ENCODE measurements at places on chromosomes 4 and X.

DNA sequence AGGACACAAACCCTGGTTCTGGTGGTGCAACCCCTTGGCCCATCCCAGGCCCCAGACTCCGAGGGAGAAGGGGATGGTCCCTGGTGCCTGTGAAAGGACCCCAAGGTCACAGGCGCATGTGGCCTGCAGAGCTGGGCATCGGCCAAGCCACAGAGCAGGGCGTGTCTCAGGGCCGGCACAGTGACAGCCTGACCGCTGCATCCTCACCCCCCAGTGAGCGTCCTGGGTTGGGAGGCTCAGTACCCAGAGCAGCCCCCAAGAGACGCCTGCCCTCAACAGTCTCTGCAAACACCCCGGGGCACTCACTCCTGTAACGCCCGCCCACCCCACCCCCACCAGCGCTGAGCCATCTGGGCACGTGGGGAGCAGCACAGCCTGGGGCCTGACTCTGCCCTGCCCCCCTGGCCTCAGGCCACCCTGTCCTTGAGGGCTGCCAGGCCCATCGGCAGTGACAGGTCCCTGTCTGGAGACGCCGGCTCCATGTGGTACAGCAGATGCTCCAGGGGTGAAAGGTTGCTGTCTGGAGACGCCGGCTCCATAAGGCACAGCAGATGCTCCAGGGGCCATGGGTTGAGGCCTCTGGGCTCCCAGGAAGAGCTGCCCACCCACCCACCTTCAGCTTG, 24.5 kb upstream of the CPLX1 start:
- no peak for DNase-seq

DNA sequence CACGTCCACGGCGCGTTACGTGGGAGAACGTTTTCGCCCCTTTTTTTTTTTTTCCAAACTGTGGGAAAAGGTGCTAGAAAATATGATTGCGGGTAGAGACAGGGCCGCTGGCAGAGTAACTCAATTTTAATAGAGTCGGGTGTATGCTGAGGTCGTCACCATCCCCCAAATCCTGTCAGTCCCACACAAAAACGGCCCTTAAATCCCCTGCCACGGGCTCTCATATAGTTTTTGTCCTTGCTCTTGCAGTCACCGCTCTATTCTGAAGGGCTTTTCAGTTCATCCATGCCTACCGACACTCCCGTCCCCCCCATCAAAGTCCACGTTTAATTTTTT, 796 bp upstream of the MED14 start:
- no peak for DNase-seq

DNA sequence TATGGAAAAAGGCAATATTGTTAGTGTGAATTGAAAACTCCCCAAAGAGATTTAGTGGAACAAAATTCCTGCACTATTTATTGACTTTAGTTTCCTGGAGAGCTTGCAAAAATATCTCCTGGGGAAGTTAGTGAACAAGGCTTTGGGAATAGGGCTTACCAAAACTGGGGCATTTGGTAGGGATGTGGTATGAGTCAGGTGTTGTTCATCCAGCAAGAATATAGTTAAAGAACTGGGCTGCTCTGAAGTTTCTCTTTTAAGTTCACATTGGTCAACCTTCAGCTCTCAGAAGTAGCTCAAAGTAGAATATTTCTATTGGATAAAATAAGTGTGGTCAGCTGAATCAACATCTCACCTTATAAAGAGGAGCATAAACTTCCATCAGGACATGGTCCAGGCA, 185.0 kb downstream of the CPE start:
- no peak for DNase-seq

DNA sequence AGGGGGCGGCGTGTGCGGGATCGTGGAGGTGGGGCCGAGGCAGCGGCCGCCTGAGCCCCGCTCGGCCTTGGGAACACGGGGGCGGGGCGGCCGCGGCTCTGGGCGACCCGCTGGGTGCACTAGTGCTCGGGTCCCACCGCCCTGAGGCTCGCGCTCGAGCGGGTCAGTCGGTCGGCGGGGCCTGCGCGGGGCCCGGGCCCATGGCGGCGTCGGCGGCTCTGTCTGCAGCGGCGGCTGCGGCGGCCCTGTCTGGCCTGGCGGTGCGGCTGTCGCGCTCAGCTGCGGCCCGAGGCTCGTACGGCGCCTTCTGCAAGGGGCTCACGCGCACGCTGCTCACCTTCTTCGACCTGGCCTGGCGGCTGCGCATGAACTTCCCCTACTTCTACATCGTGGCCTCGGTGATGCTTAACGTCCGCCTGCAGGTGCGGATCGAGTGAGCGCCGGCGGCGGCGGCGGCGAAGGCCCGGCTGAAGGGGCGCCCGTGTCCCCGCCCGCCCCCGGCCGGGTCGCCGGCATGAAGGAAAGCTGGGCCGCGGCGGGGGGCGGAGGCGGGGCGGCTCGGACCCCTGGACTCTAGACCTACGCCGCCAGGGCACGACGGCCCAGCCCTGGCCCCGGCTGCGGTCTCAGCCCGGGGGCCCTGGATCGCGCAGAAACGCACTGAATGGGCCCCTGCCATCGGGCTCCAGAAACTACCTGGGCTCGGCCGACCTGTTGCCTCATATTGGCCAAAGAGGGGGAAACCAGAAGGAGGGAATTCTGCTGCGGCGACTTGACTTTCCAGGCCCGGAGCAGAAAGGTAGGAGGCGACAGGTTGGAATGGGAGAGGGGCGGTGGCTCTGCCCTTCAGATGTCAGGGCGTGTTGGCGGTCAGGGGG, at the start of gene SMIM10L2A:
TSS of gene SMIM10L2A (plus strand) at position 13 of the 878 bp plus-strand sequence. CDS start at position 201, 188 bp downstream.
- DNase-seq: no peak

GRCh38 chr4:86220121-86220520, 139.7 kb downstream of the MAPK10 start:
- DNase-seq: no peak

DNA sequence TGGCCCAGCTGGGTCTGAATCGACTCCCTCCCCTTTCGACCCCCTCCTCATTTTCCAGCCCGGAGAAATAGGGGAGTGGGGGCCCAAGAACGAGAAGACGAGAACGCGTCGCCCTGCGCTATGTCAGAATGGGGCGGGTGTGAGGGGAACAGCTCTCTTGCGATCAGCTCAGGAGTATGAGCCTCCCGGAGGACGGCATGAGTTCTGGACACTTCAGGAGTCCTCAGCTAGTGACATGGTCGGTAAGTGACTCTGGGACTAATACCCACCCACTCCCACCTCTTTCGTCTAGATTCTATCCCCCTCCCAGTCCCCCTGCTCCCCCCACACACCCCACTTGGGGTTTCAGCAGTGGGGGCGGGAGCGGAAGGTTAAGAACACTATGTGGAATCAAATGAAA, 944 bp downstream of the KLF8 start:
- DNase-seq: no peak
